ENCODE measurements at places on chromosomes 3 and 15.

DNA sequence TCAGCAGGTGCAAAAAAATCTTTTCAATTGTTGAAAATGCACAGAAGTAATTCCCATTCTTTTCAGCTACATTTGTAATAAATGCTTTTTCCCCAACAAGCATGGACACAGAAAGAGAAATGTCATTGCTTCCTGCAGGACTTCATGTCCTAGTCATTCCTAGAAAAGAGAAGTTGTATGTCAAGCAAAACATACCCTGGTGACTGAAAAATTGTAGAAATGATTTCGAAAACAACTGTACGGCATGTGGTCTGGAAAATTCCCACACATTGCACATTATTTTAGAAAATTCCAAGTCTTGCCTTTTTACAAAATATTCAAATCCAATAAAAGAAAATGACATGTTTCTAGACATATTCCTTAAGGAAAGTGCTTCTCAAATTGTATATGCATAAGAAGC is 50.4 kb upstream of the ALCAM start:
- no peak for DNase-seq

- no peak for DNase-seq
Measured at GRCh38 chr15:99015698-99016568, 8.3 kb upstream of the PGPEP1L start.

GRCh38 chr3:196192036-196192523 is 19.1 kb downstream of the ZDHHC19 start:
- no peak for DNase-seq

DNA sequence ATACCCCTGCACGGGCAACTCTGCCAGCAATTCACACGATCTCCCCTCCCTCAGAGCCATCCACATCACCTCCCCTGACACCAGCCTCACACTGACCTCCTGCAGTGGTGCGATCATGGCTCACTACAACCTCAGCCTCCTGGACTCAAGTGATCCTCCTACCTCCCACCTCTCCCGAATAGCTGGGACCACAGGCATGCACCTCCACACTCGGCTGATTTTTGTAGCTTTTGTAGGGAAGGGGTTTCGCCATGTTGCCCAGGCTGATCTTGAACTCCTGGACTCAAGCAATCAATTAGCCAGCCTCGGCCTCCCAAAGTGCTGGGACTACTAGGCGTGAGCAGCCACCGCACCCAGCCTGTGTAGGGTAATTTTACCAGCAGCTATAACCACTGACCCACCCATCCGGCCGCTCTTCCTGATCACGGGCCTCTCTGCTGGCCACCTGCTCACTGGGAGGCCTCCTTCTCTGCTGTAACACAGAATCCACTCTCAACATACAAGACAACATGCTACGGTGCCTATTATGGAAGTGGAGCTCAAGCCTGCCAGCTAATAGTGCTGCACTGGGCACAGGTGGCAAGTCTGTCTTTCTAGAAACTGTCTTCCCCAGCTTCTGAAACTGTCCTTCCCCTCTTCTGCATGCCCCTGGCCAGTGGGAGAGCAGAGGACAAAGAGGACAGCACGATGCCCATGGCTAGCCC is 4.6 kb downstream of the GP9 start:
- no peak for DNase-seq

DNA sequence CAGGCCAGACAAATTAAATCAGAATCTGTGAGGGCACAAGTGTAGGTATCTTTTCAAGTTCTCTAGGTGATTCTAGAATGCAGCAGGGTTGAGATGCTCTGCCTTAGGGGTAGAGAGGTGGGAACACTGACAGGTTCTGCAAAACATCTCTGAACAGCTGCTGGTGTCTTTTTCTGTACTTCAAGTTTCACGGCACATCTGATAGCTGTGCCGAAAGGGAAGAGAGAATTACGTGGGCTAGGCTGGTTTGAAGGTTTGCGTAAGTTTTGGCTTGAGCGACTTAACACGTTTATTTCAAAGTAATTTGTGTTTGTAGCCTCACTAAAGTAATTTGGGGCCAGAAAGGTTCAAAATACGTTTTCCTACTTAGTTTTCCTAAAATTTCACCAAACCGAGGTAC is 22.5 kb downstream of the PXK start:
- no peak for DNase-seq

- peak; percentile 8 for DNase-seq
Measured at GRCh38 chr3:52874160-52874701, 23.1 kb downstream of the STIMATE start.

DNA sequence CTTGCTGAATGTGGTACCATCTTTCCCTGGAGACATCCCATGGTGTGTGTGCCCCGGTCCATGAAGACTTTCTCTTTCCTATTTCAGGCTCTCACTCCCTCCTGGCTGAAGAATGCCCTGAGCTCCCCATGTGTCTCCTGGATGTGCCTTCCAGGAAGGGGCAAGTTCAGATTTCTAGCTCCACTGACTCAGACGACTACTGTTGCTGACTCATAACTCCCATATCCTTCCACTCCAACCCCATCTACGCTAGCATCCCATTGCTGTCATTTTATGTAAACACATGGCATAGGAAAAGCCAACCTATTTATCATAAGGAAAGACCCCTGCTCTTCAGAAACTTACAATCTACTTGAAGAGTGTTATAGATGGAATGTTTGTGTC is 95.0 kb downstream of the ADCY5 start:
- no peak for DNase-seq

DNA sequence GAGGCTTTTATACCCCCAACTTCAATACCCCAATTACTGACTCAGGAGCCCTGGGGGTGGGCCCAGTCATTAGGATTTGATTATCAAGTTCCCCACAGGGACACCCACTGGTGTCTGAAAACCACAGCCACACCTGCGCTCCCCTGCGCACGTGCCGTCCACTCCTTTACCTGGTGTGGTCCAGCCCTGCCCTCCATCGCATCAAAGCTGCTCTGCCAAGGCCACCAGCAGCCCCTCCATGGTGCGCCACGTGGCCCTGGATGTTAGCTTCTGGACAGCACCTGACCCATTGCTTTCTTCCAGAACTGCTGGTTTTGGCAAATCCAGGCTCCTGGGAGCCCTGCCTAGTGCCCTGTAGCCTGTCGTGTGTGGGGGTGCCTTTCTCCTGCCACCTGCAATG is 136.3 kb downstream of the NSMCE3 start:
- DNase-seq = no peak

DNA sequence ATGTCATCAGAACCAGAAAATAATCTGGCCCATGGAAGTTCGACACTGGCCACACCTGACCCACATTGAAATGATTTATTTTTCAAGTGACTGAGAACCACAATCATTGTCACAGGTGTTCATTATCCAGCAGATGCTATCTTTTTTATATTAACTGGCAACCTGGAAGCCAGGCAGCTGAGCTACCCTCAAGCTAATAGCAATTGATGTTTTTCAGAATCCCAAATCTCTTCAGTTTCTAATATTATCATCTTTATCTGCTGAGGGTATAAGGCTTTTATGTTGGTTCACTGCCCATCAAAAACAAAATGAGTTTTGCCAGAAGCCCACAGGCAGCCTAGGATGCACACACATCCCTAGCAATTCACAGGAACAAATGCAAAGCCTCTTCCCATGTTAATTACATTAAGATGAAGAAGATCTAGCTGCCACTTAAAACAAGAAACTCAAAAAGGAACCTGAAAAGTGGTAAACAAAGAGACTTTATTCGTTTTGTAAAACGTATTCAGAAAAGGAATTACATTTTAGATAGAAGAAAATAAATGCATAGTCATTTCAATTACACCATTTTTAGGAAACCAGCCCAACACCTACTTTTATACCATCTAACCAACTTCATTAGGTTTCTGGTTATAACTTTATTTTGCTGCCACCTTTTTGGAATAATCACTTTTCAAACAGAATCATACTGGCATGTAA is 40.9 kb upstream of the STRIT1 start:
- DNase-seq = no peak

GRCh38 chr3:73786321-73786807 is 161.6 kb upstream of the PDZRN3 start:
- DNase-seq = peak; percentile 50

Data from fibroblast of villous mesenchyme (primary cell).